ENCODE measurements at places on chromosomes 2 and 18.

- peak; percentile 30 for DNase-seq
Measured at GRCh38 chr2:147045113-147045512, 799.7 kb upstream of the ACVR2A start.

DNA sequence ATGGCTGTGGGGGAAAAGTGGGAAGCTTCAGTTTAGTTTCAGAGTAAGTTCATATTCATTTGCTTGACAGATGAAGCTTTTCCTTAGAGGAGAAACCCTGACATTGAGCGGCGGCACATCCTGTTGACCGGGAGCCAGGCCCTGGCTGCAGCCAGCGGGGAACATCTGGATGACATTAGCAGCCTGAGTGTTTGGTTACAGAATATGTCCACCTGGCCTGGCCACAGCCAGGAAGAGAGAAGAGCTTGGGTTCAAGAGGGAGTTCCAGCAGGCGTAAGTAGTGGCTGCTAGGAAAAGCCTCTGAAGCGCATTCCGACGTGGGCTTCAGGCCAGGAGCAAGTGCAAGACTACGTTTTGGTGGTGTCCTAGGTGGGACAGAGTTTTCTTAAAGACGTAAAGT is 144.9 kb upstream of the MYCN start:
- no peak for DNase-seq

DNA sequence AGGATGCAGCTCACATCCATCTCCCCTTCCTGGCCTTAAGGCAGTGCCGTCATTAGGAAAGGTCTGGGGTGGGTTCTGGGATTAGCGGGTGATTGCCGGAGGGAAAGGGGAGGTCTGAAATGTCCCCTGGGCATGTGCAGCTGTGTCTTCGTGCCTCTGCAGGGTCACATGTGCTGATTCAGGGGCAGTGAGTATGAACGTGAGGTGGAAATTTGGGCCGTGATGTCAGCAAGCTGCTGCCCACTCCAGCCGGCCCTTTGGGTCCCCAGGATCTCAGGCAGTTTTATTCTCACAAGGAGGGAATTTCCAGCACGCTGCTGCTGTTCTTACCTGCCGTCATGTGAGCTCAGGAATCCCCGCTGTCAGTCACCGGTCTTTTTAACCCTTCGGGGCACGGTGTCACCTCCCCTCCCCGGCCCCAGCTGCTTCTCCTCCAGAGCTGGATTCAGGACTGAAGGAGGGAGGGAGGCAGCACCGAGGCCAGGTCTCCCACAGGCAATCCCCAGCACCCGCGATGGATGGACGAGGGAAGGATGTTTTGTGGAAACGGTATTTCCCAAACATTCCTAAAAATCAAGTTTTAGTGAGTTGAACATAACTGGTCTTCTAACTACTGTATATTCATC is 23.5 kb downstream of the GPR35 start:
- DNase-seq = no peak

GRCh38 chr2:217996361-217996760 is 6.4 kb downstream of the TNS1 start:
- no peak for DNase-seq

DNA sequence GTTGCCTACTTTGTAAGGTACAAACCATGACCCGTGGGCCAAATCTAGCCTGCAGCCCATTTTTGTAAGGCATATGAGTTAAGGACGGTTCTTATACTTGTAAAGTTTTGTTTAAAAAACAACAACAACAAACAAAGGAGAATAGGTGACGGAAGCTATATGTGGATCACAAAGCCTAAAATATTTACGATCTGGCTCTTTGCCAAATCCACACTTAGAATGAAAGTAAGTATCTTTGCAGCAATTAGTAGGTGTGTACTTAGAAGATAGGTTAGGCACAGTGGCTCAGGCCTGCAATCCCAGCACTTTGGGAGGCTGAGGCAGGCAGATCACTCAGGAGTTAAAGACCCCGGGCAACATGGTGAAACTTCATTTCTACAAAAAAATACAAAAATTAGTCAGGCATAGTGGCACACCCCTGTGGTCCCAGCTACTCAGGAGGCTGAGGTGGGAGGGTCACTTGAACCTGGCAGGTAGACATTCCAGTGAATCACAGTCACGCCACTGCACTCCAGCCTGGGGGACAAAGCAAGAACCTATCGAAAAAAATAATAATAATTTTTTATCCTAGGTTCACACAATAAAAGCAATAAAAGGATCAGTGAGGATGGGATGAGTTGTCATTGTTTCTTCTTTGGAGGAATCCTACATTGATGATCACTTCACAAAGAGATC is 57.8 kb upstream of the CTAGE1 start:
- DNase-seq = no peak

DNA sequence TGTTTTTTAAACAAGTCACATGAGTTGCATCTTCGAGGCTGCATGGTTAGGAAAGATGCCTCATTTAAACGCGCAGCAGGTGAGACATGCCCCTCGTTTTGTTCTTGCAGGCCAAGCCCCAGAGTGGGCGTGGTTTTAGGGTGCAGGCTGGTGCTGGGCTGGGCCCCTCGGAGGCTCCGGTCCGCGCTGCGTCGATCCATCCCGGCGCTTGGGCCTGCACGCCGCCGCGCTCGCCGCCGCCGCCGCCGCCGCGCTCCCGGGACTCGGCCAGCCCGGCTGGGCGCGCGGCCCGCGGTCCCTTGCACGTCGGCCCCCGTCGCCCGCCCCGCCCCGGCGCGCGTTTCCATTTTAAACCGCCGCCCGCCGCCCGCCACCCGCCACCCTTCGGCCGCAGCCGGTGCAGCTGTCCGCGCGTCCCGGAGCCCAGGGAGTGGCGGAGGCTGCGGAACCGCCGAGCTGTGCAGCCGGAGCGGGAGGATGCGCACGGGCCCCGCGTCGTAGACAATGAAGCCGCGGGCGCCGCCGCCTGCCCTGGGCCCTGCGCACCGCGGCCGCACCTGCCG is 175.5 kb downstream of the AGAP1 start:
- DNase-seq = peak; percentile 79

GRCh38 chr18:59646228-59646962 is 50.8 kb downstream of the CCBE1 start:
- no peak for DNase-seq

- no peak for DNase-seq
Measured at GRCh38 chr2:6139916-6140315, 447.7 kb downstream of the SOX11 start.

DNA sequence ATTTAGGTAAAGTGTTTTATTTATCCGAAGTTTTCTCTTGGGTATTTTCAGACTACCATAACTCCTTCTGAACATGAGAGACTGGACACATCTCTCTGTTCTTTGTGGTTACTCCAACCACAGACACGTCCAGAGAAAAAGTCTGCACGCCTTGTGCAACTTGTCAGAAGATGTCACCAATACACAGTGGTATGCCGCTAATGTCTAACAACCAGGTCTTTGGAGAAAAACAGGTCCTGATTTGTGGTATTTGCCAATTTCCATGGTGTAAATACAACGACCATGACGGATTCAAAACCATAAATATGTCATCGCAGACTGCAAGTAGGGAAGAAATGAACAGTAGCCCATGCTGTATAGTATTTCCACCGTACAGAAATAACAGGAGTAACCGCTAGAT is 620.6 kb upstream of the ID2 start:
- DNase-seq = no peak

GRCh38 chr2:72142570-72143440 is 4.9 kb downstream of the CYP26B1 start:
- no peak for DNase-seq

DNA sequence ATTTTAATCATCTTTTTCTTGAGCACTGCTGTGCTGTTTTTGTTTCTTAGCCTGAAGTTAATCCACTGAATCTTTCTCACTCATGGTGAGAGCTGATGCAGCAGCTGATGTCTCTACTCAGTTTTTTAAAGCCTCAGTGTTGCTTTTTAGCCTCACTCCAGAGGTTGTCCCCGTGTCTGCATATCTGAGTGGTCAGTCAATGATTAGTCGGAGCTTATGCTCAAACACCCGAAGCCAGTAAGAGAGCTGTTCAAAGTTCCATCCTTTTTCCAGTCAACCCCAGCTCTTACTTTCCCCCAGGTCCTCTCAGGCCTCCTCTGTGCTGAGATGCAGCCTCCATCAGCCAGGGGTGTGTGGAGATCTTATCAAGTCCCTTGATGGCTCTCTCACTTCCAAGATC is 81.1 kb downstream of the MBOAT2 start:
- DNase-seq = no peak

DNA sequence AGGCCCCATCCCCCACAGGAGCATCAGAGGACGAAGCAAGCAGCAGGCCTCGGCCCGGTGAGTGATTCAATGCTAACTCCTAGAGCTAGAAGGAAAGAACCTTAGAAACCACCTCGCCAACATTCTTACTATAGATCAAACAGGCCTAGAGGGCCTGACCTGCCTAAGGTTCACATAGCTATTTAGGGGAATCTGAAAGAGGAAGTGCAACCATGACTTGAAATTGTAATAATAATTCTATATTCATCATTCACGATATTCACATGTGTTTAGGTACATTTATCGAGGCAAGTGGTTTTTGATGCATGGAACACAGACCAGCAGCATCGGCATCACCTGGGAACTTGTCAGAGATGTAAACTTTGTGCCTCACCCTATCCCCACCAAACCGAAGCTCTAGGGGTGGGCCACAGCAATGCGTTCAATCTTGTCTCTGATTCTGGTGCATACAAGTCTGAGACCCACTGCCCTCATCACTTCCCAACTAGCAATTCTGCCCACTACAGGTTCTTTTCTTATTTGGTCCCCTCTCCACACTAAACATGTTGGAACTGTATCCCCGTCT is 78.0 kb upstream of the DNMT3A start:
- no peak for DNase-seq

GRCh38 chr2:59391896-59392295 is 1150.8 kb upstream of the FANCL start:
- no peak for DNase-seq

DNA sequence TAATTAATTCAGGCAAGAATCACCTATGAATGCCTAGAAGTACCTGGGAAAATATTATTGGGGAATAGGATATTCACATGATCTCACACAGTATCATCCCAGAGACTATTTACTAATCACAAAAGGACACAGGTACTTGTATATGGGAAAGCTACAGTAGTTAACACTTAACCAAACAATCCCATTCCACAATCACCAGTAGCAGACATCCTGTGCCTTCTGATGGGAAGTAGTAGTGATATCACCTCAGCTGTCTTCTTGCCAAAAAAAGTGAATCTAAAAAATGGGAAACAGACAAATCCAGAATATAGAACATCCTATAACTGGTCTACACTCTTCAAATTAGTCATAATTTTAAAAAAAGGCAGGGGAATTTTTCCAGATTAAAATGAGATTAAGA is 75.6 kb upstream of the CCDC150 start:
- no peak for DNase-seq

DNA sequence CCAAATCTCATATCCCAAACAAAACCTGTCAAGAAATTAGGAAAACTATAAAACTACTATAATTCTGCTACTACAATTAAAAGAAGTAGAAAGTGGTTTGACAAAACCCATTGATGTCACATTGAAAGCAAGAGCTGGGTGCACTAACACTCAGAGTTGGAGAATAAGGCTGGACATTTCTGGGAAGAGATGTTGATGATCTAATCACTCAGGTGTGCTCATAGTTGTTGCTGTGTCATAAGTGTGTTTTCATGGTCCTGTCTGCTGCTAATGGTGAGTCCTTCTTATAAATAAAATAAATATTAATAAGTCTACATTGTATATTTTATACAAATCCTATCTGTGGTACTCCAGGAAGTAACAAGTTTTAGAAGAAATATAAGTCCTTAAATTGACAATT is 168.2 kb upstream of the LRP1B start:
- no peak for DNase-seq

DNA sequence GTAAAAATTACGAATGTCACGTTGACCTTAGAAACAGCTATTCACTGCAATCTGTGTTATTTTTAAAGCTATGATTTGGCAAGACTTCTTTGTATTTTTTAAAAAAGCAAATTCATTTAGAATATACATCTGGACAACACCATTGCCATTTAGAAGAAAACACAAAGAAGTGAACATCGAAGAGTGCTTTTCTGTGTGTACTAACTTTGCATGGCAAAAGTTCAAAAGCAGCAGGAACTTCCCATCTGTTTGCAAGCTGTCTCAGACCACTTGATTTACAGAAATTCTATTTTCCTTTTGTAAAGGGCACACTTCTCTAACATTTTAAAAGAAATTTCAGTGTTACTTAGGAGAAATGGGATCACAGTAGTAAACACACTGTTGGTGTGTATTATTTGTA is 145.9 kb downstream of the CALCRL start:
- DNase-seq = no peak

DNA sequence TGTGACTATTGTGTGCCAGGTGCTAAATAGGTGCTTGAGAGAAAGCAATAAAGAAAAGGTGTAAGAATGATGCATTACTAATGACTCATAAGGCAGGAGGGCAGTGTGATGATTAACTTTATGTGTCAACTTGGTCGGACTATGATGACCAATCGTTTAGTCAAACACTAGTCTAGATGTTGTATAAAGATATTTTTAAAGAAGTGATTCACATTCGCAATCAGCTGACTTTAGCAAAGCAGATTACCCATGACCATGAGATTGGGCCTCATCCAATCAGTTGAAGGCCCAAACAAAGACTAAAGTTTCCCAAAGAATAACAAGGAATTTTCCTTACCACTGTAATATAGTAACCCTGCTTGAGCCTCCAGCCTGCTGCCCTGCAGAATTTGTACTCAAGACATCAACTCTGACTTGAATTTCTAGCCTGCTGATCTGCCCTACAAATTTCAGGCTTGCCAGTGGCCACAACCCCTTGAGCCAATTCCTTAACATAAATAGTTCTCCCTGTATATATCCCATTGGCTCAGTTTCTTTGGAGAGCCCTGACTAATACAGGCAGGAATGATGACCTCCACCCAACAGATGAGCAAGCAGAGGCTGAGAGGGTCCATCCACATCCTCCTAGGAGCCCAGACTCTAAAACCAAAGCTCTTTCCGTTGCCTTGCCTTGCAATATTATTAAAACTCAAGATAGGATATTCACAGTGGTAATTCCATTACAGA is 132.6 kb downstream of the ACTR3 start:
- DNase-seq = peak; percentile 87

DNA sequence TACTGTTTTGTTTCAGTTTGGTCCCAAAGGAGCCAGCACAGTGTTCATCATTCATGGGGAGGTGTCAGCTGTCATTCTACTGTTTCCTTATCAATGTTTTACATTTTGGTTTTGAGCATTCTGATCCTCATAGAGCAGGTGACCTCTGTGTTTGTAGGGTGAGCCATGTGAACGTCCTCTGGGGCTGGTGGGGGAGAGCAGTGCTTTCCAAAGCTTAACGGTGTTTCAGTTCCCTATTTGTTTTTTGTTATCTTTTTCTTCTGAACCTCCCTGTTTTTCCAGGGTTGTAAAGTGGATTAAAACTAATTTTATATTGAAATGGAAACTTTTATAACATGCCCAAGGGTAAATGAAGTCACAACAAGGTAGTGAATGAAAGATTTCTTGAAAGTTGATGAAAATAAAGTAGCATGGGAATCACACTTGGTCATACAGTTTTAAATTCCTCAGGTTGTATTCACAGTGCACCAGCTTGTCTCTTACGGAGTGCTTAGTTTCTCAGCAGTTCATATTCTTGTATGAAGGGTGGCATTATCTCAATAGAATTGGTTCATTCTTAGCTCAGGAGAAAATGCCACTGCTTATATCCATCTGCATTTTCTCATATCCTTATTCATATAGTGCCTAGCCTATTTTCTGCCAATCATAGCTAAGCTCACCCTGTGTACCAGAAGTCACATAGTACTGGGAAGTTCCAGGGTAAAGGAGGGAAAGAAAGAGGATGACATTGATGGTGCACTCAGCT is 54.5 kb downstream of the MAP4K4 start:
- DNase-seq = no peak

Measured in RKO (cell line).